ENCODE measurements at places on chromosomes 3 and 15.
A peak's percentile ranks its signal among the peaks of the same experiment; 100 is the strongest.

DNA sequence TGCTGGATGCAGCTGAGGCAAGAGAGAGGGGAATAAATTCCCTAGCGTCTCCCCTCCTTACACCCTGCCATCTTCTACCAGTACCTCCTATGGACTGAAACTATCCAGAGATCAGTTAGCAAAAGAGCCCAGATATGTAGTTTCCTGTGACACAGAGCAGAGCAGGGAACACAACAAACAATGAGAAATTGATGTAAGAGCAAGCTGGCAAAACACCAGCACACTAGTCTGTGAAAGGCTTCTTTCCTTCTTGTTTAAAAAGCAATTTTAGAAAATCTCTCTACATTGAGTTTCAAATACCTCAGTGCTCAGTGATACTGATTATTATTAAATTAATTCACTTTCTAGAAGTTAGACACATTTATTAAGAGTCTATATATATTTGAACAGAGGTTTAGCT is 215.6 kb upstream of the AZI2 start:
- no peak for DNase-seq

- DNase-seq, result no peak
Measured at GRCh38 chr3:14001136-14001535, 121.3 kb upstream of the WNT7A start.

DNA sequence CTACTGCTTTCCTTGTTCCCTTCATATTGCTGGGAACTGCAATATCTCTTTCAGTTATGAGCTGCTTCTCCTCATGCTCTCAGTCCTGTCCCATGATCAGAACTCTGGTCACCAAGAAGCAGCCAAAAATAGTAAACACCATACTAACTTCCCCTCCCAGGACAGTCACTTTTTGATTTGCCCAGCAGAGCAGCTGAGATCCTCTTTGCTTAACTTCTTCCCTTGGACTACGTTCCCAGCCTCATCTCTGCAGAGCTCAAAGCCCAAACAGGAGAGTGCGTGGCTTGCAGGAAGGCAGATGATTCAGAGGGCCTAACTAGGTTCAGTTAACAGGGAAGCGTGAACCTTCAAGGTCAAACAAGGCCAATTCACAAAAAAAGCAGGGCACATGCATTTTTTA is 153.2 kb downstream of the CTNNB1 start:
- DNase-seq, result no peak

GRCh38 chr3:14363991-14364390 is 38.4 kb upstream of the SLC6A6 start:
- DNase-seq, result no peak

DNA sequence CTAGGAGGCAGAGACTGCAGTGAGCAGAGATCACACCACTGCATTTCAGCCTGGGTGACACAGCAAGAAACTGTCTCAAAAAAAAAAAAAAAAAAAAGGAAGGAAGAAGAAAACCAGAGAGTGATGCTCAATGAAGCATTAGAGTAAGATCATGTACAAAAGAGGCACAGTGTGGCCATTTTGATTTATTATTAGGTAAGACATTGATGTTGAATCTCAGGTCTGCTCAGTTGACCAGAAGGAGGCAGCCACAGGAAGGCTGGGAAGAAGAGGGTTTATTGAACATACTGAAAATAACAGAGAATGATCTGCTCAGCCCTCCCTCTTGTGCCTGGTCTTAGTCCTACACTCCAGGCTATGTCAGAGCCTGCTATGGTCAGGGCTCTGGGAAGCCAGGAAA is 15.6 kb downstream of the LRRK1 start:
- no peak for DNase-seq

- DNase-seq, result no peak
Measured at GRCh38 chr3:168049367-168049974, 46.3 kb downstream of the GOLIM4 start.

DNA sequence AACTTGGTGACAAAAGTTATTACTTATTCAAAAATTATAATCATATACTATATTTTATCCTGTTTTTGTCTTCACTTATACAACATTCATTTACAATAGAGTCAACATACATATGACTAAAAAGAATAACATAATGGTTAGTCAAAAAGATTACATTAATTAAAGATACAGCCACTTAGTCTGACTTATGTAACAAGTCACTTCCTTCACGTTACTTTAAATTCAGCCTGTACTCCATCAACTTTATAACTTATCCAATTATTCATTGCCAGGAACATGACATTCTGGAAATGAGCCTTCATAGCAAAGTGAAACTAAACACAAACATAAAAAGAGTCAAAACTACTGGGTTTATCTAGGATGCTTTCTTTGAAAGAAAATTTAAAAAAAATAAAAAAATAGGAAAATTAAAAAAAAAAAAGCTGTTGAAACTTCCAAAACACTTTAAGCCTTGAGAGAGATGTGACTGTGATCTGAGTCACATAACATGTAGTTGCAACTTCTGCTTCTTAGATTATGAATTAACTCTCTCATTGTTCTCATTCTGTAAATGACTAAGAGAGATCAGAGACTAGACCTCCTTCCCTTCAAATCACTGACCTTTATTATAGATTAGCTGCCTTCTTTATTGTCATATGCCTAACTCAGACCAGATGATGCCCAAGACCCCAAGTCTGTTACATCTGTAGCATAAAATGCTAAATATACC is 107.8 kb downstream of the MYRIP start:
- DNase-seq, result no peak

- no peak for DNase-seq
Measured at GRCh38 chr15:92846741-92847140, 53.4 kb upstream of the CHD2 start.

- DNase-seq, result no peak
Measured at GRCh38 chr3:153495422-153495821, 333.4 kb downstream of the RAP2B start.

GRCh38 chr15:70146162-70146561 is 48.4 kb upstream of the TLE3 start:
- no peak for DNase-seq

GRCh38 chr3:188473591-188474288 is 319.8 kb downstream of the LPP start:
- no peak for DNase-seq

DNA sequence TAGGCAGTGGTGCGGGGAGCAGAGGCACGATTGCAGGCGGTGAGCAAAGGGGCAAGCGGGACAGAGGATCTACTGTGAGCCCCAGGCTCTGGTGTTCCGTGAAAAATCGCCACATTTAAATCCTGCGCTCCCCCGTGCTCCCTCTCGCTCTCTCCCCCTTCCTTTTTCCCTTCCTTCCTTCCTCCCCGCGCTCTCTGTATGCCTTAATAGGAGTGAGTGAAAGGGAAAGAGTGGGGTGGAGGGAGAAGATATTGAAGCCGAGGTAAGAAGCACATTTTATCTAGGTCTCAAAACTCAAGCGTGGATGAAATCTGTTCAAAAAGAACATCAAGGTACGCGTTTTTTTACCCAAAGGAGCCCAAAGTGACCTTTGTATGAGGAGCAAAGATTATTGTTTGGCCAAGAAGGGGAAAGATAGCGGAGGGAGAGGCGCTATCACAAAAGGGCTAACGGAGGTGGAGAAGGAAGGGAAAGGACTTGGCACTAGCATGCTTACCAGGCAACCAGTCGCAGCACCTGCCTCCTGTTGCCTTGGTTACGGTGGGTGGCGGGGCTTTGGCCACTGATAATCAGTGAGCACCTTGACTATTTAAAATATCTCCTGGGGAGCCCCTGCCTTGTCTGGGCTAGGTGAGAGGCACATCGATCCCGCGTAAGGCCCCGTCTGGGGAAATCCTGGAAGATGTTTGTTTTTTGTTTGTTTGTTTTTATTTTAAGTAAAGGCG is 14.9 kb upstream of the AEN start:
- DNase-seq, result no peak

- no peak for DNase-seq
Measured at GRCh38 chr15:39131609-39132008, 449.3 kb upstream of the THBS1 start.

DNA sequence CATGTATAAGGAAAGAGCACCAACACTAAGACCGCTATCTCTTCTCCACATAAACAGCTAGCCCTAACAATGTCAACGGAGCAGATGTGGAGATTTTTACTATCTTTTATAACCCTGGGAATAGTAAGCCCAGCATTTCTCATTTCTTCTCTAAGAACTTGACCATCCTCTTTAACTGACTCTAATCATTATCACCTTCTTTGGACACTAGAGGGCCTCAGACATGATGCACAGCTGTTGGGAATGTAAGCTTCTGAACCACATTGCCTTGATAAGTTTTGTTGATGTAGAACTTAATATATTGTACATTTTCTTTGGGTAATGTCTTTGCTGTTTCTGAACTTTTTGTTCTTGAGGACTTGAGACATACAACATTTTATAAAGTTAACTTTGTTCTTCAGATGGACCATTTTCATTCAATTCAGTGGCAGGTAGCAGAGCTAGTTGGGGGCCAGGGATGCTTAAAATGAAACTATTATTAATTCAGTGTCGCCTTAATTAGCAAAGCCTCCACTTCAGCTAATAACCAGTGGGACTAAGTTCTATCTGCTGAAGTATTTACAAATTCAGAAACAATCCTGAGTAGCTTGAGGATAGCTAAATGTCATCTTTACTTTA is 9.6 kb upstream of the TAGLN3 start:
- peak; percentile 43 for DNase-seq

DNA sequence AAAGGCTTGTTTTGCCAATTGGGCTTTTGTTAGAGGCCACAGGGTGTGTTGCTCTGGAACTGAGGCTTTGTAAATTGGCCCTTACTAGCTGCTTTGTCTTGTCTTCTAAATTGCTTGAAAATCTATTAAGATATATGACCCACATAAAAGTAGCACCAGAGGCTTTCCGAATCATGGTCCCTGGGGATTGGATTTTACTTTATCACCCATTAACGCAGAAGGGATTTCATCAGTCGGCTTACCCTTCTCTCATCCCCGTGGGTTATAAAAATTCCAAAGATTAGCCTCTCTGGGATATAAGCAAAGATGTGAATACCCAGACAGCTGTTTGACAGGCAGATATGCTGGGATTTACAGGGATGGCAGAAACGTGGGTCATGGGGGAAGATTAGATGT is 98.3 kb upstream of the CHL1 start:
- DNase-seq, result no peak

GRCh38 chr3:45124352-45124751 is 21.8 kb downstream of the CDCP1 start:
- DNase-seq, result no peak

- DNase-seq, result no peak
Measured at GRCh38 chr3:102741694-102742093, 306.9 kb downstream of the ZPLD1 start.

- DNase-seq, result no peak
Measured at GRCh38 chr3:3303636-3304035, 124.1 kb upstream of the CRBN start.

GRCh38 chr3:36678216-36679013 is 85.9 kb downstream of the DCLK3 start:
- no peak for DNase-seq

- DNase-seq, result no peak
Measured at GRCh38 chr3:125322166-125322565, 53.0 kb downstream of the ZNF148 start.

DNA sequence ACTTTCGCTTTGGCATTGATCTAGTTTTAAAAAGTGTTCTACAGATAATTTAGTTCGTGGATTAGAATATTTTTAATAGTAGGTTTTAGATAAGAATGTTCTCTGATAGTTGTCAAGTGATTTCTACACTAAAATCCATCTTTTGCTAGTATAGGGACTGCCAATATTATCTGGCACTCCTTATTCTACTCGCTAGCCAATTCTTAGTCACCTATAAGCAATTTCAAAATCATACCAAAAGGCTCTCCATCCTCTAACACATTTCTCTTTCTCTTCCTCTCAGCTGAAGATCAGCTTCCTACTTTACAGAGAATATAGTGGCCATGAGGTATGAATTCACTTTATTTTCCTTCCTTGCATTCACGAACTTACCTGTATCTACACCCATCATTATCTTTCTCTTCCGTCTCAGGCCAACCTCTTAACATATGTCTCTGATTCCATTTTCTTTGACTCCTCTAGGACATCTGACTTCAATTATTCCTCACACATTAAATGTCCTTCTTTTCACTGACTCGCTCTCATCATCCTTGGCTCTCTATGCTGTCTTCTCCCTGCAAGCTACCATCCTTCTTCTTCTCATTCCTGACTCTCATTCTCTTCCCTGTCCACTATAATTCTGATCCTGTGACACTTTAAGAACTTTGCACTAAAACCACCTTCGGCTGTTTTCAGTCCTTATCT is 35.5 kb downstream of the C3orf80 start:
- no peak for DNase-seq

DNA sequence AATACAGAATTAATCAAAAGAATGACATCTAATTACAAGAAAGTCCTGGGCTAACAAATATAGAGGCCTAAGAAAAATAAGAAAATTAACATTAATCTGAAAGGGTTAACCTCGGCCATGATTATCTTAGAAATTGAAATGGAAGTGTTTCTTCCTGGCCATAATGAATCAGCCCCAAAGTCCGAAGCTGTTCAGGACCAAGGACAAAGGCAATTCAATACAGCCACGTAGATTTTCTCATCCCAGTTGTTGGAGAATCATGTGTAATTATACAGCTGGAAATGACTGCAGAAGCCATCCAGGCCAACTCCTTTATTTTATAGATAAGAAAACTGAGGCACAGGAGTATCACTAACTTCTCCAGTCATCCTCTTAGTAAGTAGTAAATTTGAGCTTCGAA is 38.0 kb upstream of the GBE1 start:
- no peak for DNase-seq

GRCh38 chr3:133964547-133964946 is 65.2 kb downstream of the SLCO2A1 start:
- no peak for DNase-seq

DNA sequence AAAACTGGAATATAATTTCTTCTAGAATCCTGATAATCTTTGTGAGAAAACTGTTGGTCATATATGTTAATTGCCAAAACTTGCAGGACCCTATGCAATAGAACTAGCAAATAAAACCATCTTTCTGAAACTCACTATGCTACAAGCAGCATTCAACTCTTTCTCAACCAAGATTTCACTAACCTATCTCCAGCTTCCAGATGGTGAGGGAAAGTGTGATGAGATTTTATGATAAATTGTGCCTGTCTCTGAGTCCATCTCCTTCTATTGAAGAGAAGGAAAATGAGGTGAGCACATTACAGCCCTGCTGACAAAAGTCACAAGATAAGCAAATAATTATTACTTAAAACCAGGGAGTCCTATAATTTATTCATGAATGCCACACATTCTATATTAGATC is 44.1 kb upstream of the UBE2Q2 start:
- no peak for DNase-seq

DNA sequence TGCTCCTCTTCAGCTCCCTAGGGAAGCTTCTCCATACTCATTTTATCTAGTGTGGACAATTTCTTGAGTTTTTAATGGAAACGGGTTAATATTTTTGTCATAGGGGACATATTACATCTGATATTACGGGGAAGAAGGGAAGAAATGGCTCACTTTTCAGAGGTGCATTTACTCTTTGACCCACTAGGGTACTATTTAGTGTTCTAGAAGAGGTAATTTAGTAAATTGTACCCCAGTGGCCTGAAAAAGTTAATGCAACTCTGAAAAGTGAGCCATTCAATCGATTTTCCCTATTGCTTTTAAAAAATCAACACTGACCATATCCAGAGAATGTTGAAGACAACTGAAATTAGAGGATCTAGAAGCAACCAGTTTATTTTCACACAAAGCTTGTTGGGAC is 71.2 kb downstream of the MAP2K5 start:
- no peak for DNase-seq
